Fibroblast of skin of right biceps (primary cell): ENCODE measurements at places on chromosomes 3 and 15.

DNA sequence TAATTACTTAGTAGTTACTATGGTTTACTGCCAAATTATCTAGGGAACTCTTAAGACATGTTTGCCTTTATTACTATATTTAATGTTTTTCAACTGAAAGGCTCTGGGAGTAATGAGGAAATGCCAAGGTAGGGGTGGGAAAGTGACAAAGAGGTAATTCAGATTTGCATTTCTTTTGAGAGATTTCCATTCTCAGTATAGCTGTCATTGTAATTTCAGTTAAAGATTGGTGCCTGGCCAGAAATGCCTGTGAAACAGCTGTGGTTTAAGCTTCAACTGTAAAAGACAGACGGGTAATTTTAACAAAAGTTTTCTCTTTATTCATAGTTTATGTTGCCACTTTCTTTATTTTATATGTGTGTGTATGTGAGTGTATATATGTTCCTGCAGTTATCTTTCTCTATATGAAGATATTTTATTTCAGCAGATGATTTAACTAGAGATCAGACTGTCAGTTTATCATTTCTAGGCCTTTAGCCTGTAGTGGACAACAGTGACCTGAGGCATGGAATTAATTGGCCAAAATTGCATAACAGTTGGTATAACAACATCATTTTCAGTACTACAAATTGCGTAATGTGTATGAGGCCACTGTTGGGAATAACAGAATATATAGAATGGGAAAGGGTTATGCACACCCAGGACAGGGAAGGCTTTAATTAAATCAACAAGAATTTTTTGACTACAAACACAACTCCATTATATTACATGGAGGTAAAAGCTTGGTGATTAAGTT is 119.0 kb downstream of the BBX start:
- DNase-seq, result no peak

- no peak for DNase-seq
Observed at GRCh38 chr3:63909431-63909830, 2.8 kb downstream of the SCAANT1 start.

GRCh38 chr3:29668728-29669127 is 387.9 kb downstream of the RBMS3 start:
- DNase-seq, result no peak

DNA sequence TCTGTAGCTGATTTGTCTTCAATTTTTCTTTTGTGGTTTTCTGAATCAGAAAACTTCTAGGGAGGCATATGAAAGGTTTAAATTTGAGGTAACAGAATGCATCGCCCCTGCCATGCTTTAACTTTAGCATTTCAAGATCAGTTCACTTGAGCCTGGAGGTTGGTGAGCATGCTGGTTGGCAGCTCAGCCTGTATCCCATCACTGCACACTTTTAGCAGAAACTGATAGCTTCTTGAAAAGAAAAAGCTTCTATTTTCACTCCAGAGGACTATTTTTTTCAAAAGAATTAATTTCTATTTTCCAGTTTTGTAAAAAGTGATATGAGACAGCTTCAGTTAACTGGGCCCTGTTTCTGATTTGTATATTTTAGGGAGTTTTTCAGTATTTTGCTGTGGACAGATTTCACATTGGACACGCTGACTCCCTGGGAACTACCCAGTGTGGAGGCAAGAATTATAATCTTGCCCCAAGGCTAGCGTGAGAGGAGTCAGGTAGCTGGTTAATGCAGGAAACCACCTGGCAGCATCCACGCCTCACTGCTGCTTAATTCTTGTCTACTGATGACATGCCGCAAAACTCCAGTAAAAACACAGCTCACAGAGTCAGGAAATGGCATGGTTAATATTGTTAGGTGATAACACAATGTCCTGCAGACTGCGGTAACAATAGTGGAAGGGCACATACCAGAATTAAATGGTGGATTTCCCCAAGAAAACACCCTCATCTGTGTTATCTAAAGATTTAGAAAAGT is 71.4 kb downstream of the DUT start:
- no peak for DNase-seq

DNA sequence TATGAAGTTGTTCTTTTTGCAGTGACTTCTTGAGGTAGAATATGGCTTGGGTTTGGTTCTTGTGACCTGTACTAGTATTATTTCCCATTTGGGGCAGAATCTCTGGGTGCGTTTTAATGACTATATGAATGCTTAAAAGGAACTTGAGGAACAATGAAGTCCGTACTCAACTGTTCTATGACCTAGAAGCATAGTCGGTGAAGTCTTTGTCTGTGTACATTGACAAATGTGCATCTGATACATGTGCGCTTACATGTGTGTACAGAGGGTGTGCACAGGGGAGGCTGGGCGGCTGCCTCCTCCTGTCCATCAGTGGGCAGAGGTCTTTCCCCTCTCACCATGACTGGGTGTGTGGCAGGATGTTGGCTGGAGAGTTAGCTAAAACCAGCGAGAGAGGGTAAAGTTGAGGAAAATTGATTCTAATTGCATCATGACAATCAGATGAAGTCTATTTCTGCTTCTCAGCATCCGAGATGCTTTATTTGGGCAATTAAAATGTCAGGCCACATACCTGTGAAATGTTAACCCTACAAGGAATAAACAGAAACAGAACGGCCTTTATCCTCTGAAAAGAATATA is 1.0 kb upstream of the NR2F2 start:
- no peak for DNase-seq
